Stimulated activated CD8-positive, alpha-beta memory T cell treated with anti-CD3 and anti-CD28 coated beads, Interleukin-2, amount 100 ng/mL, for 1 hour (primary cell): ENCODE measurements at places on chromosomes 11 and 22.

GRCh38 chr11:82261367-82261766, 472.3 kb downstream of the FAM181B start:
- DNase-seq = no peak

- DNase-seq = no peak
Observed at GRCh38 chr11:113553915-113554314, 78.7 kb upstream of the DRD2 start.

DNA sequence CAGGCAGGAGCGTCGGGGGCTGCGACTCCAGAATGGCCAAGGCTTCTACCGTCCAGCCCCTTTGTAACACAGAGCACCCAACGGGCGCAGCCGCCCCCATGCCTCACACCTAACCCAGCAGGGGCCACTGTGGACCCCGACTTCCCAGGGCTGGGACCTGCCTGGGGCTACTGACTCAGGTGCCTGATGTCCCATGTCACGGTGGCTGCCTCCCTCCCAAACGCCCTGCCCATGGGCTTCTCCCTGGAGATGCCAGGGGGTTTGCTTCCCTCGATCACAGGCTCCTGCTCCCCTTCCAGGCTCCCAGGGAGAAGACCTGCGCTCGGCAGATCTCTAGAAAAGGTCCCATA, 84.0 kb downstream of the MYEOV start:
- DNase-seq = no peak

DNA sequence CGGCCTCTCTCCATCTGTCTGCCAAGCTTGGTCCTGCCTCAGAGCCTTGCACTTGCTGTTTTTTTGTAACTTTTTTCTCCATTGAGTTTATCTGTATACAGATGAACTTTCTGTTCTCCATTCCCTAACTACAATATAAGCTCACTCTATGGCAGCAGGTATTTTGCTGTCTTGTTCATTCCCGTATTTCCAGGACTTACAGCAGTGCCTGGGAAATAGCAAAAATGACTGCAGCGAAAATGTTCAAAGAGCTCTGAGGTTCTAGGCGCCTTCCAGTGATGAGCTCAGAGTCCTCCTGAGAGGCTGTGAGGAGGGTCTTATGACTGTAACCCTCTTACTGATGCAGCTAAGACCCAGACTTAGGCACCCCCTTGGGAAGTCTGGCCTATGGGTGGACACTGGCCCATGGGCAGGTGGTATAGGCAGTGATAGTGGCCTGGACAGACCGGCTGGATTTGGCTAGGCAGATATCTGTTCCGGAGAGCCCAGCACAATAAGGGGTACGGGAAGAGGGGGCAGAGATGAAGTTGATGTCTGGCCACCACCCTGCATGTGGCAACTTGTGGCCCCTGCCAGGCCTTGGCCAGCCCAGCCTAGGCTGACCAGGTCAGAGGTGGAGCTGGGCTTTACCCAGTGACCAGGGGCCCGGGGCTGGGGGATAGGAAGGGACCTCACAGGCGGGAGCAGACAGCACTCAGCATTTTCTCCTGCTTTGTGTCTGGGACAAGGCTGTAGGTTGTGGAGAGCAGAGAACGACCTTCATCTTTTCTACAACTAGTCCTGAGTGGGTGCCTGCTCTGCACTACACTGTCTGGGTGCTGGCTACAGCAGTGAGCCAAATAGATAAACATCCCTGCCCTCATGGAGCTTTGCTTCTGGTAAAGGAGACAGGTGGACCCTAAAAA, 4.6 kb downstream of the ATF4 start:
- no peak for DNase-seq

- no peak for DNase-seq
Observed at GRCh38 chr11:119178166-119178680, 7.1 kb upstream of the NHERF4 start.

DNA sequence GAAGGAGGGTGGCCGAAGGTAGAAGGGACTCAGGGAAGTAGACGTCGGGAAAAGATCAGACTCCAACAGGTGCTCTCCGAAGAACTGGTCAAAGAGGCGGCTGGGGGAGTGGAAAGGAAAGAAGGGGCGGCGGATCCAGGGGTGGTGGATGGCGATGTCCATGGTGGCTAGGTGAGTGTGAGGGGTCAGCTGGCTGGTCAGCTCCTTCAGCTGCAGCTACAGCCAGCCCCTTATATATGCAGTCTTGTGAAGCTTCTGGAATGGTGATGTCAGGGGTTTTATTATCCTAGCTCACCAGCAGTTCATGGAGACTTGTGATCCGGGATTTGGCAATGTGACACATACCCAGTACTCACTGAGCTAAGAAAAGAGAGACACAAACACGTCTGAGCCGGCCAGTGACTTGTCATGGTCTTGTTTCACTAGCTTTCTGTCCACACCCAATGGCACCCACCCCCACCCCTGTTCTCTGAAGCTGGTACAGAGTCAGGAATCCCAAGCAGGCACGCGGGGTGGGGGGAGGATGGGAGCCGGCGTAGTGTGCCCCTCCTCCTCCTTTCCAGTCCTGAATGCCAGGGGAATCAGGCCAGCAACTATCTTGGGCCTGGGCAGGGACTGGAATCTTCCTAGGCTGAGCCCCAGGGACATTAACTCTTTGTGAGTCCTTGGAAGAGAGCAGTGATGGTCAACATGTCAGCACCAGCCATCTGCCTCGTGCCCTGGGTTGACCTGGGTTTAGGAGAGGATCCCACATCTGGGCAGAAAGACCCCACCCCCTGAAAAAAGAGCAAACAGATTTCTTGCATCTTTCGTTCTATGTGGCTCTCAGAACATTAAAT, at the start of gene CRYAB:
CRYAB (minus strand) TSS at position 208 of the 839 bp plus-strand sequence; CDS start at position 162, 46 bp downstream.
- DNase-seq = no peak

GRCh38 chr11:72869831-72870230, 55.6 kb downstream of the ATG16L2 start:
- DNase-seq = no peak

- peak; percentile 11 for DNase-seq
Observed at GRCh38 chr11:132718711-132719671, 813.3 kb downstream of the OPCML start.

DNA sequence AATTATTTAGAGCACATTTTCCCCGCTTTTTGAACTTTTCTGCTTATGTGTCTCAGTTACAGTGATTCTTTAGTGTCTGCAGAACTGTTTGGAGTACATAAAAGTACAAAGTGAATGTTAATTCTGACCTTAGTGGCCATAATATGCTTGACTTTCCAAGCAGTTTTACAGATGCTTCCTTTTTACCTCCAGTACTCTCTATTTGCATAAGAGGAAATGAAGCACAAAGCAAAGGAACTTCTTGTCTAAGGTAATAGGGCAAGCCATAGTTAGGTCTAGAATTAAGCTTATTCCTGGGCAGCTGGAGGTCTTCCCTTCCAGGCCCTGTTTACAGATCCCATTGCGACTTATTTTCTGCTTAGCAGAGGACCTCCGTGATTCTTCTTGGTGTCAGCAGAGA, 3.6 kb downstream of the GTPBP1 start:
- no peak for DNase-seq

DNA sequence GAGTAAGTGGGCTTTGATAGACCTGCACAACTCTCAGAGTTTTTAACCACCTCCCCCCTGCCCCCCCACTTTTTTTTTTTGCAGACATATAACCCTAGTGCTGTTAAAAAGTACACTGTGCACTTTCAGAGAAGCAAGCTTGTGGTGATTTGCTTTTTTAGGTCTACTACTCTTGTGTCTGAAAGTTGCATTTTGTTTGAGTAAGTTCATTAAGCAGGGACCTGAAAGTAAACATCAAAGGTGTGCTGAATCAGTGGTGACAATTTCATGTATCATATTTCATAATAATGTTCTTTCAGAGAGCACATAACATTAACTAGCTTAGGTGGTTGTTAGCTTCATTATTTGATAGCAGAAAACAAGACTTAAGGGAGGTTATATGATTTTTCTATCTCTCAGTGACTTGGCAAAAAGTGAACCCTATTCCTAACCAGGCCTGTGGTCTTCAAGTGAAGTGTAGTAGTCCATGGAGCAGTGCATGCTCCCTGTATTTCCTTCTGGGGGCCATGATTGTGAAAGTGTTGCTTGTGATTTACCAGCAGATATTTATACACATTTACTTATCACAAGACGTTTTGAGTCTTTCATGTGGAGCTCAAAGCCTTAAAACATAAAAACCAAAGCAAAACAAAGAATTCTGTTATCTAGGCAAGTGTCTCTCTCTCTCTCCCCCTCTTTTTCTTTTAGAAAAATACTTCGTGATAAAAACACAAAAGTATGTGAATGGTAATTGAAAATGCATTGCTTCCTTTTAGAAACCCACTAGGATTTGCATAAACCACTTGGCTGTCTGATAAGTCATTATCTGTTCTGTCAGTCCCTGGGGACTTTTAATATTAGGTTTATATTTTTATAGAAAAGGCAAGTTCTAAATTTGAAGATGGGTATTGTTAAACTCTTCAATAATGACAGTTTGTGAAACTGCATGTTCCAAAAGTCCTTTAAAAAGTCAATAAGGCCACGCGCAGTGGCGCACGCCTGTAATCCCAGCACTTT, 7.5 kb upstream of the RAG2 start:
- DNase-seq = no peak

DNA sequence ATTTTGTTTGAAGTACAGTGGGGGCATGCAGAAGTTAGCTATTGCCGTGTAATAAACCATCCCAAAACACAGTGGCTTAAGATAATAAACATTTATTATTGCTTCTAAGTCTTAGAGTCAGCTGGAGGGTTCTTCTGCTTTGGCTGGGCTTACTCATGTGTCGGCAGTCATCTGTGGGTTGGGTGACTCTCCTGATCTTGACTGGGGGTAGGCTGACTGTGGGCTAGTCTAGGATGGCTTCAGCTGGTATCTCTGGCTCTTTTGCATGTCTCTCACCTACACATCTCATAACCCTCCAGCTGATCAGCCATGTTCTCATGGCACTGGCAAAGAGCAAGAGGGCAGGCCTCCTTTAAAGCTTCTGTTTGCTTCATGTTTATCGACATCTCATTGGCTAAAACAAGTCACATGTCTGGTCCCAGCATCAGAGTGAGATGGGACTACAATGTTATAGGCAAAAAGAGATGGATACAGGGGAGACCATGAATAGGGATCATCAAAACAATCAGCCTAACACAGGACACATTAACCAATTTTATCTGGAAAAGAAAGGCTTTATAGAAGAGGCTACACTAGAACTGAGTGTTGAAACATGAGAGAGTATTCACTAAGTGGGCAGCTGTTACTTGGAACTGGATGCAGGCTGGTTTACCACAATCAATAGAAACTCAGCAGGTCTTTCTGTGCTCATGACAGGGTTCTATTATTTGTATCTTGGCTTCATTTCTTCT, 5.1 kb downstream of the LRRC51 start:
- no peak for DNase-seq

DNA sequence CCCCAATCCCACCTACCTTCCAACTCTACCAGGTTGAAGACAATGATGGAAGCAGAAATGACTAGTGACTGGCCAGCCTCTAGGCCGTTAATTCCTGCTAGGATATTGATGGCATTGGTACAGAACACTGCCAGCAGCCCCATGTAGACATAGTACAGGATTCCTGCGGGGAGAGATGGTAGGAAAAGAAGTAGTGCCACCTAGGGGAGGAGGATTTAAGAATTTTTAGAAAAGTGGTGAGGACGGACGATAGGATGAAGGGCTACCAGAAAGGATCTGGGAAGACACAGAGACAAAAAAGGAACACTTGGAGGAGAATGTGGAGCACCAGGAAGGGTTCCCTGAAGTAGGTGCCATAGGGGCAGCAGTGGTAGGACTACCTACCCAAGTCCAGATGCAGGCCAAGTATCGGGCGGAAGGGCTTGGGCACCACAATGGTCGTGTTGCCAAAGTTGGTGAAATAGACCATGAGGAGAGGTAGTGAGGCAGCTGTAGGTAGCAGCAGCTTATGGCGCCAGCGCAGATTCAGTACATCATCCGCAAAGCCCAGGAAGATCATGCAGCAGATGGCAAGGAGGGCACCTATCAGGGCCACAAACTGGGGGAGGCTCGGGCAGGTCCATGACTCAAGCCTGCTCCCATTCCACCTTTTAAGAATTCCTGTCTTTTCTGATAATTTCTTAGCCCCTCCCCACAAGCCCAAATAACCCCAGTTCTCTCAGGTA, 1.2 kb downstream of the DPAGT1 start:
- DNase-seq = no peak

DNA sequence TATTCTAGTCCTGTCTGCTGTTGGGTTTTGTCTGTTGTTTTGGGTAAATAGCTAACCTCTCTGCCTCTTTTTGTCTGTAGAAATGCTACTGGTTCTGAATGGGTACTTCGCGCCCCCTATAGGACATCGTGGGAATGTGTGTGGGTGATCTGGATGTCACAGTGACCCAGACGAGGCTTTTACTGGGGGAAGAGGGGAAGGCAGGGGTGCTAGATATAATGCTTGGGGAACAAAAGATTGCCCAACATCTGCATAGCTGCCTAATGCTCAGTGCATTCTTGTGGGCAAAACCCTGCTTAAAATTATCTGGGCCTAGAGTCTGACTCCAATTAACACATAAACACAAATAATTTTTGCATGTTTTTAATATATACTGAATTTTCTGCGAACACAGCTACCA, 57.7 kb downstream of the BMAL1 start:
- DNase-seq = peak; percentile 31

GRCh38 chr22:40512426-40513136, 123.9 kb downstream of the MRTFA start:
- no peak for DNase-seq

DNA sequence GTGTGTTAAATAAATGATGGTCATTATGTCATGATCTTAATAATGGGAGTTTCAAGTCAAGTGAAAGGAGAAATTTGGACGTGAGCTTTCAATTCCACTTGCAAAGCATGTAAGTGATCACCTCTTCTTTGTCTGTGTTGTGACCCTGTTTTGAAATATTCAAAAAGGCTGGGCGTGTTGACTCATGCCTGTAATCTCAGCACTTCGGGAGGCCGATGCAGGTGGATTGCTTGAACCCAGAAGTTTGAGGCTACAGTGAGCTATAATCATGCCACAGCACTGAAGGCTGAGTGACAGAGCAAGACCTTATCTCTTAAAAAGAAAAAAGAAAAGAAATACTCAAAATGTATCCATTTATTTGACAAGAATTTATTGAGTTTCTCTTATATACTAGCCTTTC, 32.9 kb upstream of the EED start:
- no peak for DNase-seq

GRCh38 chr11:12809864-12810567, 135.8 kb downstream of the TEAD1 start:
- no peak for DNase-seq

GRCh38 chr22:46563381-46564083, 26.1 kb upstream of the CELSR1 start:
- peak; percentile 66 for DNase-seq

DNA sequence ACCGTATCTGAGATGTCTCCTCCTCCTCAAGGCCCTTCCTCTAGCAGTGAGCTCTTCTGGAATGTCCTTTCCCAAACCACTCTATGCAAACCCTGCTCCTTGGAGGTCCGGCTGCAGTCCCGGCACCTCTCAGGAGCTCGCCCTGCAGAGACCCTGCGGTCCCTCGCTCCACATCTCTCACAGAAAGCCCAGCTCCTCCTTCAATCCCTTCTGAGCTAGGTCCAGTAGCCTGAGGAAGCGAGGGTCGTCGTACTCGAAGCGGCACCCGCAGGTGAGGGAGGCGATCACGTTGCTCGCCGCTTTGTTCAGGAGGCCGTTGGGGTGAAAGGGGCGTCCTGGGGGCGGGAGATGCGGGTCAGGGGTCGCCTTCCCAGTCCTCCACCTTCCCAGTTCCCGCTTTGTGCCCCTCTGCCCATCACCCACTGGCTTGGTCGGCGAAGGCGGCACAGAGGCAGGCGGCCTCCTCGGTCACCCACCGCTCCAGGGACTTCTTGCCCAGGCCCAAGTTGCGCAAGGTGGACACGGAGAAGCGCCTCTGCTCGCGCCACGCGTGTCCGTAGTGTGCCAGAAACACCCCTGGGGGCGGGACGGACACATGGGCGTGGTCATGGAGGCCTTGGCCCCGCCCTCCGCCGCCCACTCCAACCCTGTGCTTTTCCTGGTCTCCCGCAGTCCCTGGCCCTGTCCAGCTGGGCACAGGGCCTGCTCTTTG, 21.5 kb upstream of the CYP2D6 start:
- DNase-seq = no peak

GRCh38 chr11:18365741-18366140, 28.6 kb upstream of the LDHA start:
- DNase-seq = no peak
